ENCODE measurements at places on chromosomes 7 and 10.

DNA sequence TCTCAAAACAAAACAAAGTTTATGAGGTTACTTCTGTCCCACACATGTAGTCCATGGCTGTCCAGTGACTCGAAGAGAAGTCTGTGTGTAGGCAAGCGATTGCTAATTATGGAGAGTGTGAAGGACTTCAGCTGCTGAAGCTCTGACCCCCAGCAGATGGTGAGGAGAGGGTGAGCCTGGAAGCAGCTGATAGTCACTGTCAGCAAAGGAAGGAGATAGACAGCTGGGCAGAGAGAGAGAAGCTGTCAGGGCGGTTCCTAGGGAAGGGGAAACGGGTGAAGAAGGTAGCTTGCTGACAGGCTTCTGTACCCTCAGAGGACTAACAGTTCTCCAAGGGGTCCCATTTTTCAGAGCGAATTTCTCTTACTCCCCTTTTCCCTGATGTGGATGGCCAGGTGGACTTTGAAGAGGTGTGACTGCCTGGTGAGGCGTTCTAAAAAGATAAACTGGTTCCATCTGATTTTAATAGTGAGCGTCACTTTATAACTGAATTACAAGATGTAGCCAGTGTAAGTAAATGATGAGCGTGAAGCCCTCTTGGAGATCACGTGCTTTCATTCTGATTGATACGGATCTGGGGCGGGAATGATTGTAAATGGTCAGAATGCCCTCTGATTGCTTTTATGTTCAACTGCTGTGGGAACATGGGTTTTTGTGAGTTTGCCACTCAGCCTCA, 12.1 kb downstream of the ZSCAN21 start:
- no peak for DNase-seq

DNA sequence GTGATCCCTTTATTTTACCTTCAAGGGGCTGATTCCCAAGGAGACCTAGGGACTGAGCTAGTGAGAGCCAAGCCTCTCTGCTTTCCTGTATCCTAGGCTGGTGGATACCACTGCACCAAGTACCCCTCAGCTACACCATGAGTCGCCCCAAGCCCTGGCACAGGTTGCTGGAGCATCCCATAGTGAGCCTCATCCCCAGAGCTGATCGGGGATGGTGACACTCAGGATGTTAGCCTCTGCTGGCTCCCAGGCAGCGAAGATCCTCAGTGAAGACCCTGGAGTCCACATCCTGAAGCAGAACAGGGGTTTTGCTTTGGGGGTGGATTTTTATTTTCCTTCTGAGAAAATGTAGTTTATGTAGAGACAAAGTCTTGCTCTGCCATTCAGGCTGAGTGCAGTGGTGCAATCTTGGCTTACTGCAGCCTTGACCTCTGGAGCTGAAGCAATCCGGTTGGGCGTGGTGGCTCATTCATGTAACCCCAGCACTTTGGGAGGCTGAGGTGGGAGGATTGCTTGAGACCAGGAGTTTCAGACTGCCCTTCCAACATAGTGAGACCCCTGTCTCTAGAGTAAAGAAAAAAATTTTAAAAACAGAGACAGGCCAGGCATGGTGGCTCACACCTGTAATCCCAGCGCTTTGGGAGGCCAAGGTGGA, 12.5 kb upstream of the ZNF212 start:
- DNase-seq = no peak

DNA sequence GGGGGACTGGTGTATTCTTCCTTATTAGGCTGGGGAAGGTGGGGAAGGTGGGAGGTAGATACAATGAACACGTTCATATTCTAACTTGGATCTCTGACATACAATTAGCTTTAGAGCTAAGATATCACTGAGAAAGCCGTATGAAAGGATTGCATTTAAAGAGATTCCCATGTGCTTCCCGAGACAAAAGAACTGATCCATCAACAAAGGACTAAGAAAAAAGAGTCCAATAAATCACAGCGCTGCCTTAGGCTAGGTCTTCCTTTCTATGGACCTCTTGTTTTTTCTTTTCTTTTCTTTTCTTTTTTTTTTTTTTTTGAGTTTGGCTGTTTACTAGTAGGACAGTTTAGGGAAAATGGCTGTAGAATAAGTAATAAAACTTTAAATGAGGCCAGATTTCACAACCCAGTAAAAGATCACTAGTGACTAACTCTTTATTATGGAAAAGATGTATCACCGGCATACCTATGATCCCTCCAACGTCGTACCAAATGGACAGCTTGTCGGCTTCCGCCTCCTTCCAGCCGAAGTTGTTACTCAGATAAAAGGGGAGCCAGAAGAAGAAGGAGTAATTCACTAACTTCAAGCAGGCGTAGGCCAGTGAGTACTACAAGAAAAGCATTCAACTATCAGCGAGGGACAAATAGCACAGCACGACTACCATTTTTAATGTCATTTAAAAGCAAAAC, 50.0 kb downstream of the SLC37A3 start:
- no peak for DNase-seq

DNA sequence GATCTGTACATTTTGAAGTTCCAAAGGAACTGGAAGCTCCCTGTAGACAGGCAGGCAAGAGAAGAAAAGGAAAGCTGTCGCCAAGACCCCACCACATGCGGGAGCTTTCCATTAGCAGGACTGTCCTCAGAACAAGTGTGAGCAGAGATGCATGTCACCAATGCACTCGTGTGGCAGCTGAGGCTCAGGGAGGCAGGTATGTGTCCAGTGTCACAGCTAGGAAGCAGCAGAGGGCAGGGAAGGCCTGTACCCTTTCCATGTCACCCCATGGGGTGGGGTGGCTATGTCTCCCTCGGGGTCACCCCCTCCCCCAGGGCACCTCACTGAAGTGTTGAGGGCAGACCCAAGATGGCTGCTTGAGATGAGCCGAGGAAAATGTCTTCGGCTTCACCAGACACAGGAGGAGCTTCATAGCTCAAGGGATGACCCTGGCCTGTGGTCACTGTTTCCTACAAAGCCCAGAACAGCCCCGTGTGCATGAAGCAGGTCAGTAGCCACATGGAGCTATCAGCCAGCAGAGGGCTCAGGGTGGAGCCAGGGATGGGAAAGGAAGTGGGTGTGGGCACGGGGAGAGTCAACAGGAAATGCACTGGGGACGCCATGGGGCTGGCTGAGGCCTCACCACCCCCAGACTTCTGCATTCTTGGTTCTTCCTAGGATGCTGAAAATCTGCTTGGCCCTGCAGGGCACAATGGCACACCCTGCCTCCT, 96.6 kb downstream of the FAM53B start:
- no peak for DNase-seq

GRCh38 chr7:29432721-29433120, 130.9 kb upstream of the PRR15 start:
- no peak for DNase-seq

DNA sequence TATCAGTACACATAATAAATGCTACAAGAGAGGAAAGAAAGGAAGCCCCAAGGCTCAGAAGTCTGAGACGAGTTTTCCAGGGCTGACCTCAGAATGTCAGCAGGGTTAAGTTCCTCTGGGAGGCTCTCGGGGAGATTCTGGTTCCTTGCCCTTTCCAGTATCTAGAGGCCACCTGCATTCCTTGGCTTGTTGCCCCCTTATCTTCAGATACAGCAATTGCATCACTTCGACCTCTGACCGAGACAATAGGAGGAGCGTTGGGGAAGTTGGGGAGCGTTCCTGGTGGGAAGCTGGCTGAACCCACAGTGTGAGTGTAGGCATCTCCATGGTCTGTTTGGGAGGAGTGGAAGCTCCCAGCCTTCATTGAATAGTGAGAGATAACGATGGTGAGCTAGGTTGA, 72.0 kb upstream of the MTPN start:
- DNase-seq = no peak

DNA sequence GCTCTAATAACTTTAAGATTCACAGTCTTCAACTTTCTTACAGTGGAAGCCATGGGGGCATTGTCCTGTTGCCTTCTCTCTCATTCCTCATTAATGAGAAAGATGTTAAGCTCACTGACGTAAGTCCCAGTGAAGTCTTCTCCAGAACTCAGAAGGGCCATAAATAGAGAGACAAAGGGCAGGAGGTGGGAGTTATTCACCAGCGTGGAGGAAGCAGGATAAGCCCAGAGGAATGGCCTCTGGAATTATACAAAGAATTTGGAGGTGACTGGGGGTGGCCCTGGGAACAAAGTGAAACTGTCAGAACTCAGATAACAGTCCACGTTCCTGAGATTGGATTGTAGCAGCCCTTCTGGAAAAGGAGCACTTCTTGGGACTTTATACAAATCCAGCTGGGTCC, 52.4 kb downstream of the SORBS1 start:
- no peak for DNase-seq

GRCh38 chr10:13475124-13475523, 53.7 kb downstream of the BEND7 start:
- no peak for DNase-seq

DNA sequence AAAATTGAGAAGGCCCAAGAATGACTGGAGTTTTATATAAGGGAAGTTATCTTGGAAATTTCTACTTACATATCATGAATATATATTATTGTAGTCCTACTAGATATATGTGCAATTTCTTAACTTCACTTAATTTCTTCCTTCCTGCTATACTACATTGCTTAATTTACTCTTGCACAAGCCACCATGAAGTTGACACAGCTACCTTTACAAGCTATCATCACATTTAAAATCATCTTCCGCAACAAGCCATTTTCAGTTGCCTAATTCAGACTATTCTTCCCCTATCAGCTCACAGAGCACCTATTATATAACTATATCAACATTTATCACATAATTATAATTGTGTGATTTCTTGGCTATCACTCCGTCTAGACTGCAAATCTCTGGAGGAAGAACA, 418.4 kb downstream of the PARD3 start:
- DNase-seq = no peak

GRCh38 chr7:877312-878232, 1.2 kb downstream of the GET4 start:
- DNase-seq = no peak

DNA sequence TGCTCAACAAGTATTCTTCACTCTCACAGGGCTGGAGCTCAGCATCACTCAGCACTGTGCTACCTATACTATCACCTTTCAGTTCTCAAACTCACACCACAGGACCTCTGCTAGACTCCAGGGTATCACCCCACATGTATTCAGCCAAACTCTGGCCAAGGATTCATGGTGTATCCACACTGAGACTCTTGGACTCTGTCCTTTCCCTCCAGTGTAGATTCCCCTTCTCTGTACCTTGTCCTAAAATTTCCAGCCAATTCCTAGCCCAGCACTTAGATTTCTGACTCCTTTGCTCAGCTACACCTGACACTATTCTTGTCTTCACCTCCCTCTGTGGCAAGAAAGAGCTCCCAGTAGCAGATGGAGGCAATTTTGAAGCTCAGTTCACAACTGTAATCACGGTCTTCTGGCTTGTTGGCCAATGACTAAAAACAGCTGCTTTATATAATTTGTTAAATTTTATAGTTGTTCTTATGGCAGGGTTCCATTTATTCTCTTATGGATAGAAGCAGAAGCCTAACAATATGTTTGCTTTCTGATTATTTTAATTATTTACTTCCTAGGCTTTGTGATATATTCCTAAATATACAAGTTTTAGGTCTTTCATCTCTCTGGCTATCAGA, 258.8 kb downstream of the THSD7A start:
- DNase-seq = no peak

All from cortex of kidney (tissue), 1 donor.